Left cardiac atrium (tissue), 4 donors: ENCODE measurements at places on chromosomes 12 and 14. TPM values are rescaled to one million over a fixed set of nuclear protein-coding genes. Genes with fewer than 3 reads are reported as not detected.

DNA sequence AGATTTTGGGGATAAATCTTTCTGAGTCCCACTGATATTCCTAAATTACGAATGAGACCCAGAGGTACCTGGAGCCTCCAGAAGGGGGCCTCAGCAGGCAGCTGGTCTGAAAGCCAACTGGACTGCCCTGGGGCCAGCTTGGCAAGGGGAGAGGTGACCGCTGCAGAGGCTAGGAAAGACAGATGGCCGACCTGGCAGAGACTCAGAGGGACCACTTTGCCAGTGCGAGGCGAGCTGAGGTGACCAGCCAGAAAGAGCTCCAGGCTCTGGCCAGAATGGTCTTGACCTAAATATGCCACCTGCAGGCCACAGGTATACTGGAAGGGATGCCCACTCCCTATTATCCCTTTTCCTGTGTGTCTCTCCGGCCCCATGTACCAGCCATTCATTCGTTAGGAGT is 256.8 kb upstream of the GARIN6 start:
- no peak for DNase-seq

GRCh38 chr12:58095002-58095401 is 153.6 kb downstream of the ATP23 start:
- DNase-seq: no peak

GRCh38 chr12:132779781-132780353 is 18.2 kb upstream of the ANKLE2 start:
- no peak for DNase-seq

GRCh38 chr14:23558346-23559009 is 2.4 kb downstream of the THTPA start:
- no peak for DNase-seq

- DNase-seq: no peak
These were observed 2.1 kb upstream of the SLC11A2 start for GRCh38 chr12:51028126-51028812.

GRCh38 chr14:75334549-75335051 is 56.0 kb downstream of the FOS start:
- no peak for DNase-seq

DNA sequence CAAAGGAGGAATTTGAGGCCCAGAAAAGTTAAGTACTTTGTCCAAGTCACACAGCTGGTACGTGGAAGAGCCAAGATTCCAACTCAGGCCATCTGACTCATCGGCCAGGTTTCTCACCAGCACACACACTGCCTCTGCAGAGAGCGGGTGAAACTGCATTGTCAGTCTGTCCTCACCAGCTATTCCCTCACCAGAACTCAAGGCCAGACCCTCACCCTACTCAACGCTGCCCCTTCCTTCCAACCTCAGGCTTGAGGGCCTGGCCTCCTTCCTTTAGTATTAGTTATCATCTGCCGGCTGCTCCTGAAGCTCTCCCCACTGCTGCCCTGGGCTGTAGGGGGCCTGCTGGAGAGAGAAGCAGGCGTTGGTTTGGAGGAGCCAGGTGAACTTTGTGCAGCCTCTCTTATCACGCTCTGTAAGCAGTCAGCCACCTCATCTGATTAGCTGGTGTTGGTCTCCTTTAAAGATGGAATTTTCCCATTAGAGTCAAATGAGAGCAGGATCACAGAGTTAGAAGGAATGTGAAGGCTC is 16.6 kb upstream of the PLEK2 start:
- no peak for DNase-seq

DNA sequence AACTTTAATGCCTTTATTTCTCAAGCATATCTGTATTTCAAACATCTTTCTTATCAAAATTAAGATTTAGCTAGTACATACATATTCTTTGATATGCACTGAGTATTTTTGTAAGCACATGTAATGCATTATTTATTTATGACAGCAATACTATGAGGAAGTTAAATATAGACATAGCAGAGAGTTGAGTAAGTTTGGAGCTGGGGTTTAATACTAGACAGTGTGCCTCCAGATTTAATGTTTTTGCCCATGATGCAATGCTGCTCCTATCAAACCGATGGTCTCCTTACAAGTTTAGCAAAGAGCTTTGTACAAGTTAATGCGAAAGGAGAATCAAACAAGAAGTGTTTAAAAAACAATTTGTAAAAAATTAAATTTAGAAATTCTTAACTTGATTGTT is 826.6 kb upstream of the MGAT4C start:
- no peak for DNase-seq

DNA sequence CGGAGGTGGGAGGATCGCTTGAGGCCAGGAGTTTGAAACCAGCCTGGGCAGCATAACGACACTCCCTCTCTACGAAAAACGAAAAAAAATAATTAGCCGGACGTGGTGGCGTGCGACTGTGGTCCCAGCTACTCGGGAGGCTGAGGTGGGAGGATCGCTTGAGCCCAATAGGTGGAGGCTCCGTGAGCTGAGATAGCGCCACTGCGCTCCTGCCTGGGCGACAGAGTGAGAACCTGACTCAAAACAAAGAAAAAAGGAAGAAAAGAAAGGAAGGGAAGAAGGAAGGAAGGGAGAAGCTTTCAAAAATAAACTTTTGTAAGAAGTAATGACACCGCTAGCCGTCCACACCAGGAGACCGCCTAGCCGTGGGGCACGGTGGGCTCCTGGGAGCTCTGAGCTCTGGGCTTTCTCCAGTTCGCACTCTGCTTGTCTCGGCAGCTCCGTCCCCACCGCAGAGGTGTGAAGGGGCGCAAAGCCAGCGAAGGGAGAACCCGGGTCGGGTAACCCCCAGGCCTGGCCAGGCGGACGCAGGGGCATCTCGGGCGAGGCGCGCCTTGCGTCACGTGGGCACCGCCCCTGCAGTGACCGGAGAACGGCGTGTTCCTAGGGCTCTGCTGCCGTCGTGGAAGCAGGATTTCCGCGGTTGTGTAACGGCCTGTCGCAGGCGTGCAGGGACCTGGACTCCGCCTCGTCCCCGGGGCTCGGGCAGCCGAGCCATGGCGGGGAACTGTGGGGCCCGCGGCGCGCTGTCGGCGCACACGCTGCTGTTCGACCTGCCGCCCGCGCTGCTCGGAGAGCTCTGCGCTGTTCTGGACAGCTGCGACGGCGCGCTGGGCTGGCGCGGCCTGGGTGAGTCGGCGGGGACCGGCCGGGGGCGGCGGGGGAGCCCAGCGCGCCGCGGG is at the start of gene IRAK3:
TSS of gene IRAK3 (plus strand) at position 631 of the 902 bp plus-strand sequence. CDS start at position 717, 86 bp downstream.
- peak; percentile 95 for DNase-seq

- no peak for DNase-seq
These were observed 3.2 kb downstream of the HSPB8 start for GRCh38 chr12:119181944-119182343.

- DNase-seq: no peak
These were observed 702.7 kb downstream of the MED13L start for GRCh38 chr12:115574826-115575225.

DNA sequence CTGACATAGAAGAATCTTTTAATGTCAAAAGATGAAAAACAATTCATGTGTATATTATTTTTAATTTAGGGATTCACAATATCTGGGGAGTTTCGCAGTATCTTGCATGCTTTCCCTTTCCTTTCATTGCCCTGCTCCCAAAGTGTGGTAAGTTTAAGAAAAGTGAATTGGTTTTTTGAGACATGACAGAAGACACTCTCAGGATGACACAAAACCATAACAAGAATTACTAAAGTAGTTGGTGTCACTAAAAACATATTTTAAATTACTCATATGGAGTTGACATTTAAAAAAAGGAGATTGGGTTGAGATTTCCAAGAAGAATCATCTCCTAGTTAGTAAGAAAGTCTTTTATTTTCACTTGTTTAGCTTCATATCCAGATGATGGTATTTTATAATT is 5.1 kb upstream of the PCNX1 start:
- no peak for DNase-seq

- DNase-seq: no peak
These were observed 847 bp downstream of the TSFM start for GRCh38 chr12:57783466-57783801.

DNA sequence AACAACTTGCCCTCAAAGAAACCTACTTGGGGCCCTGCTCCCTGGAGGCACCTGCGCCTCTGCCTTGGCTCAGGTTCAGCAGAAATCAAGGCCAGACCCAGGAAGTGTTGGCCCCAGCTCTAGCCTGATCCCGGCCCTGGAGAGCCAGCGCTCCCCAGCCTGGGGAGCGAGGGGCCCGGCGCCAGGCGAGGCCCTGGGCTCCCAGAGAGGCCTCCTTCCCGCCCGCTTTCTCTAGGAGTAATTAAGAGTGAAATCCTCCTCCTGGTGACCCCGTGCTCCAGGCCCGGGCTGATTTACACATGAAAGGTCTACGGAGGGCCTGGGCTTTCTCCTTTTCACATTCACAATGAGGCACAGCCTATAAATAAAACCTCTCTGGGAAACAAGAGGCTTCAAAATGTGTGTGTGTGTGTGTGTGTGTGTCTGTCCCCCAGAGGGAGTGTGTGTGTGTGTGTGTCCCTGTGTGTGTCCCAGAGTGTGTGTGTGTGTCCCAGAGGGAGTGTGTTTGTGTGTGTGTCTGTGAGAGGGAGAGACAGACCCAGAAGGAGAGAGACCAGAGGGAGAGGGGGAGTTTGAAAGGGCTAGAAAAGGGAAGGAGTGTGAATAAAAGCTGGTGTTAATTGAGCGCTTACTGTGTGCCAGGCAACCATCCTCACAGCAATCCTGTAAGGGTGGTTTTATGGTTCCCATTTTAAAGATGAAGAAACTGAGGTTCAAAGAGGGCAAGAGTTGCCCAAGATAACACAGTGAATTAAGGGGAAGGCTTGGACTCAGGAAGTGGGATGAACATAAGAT is 23.8 kb upstream of the COX6A1 start:
- no peak for DNase-seq

DNA sequence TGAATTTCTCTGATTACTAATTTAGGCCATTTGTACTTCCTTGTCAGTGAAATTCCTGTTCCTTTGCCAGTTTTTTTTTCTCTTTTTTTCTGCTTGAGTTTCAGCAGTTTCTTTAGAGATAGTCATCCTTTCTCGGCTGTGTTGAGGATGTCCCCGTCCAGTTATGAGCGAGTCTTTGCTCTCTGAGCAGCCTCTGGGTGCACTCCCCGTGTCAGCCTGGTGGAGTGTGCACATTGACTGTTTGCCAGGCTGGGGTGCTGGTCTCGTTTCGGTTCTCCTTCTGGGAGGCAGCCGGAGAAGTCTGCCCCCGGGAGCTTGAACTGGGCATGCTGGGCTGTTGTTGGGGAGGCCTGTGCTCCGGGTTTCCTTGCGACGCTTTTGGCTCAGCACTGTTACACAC is 3.0 kb downstream of the PACS2 start:
- DNase-seq: no peak

The MYF5 gene
- total RNA-seq: not detected
